Activated CD4-positive, alpha-beta T cell treated with anti-CD3 and anti-CD28 coated beads for 4 hours (primary cell): ENCODE measurements at places on chromosomes 1 and 21.

DNA sequence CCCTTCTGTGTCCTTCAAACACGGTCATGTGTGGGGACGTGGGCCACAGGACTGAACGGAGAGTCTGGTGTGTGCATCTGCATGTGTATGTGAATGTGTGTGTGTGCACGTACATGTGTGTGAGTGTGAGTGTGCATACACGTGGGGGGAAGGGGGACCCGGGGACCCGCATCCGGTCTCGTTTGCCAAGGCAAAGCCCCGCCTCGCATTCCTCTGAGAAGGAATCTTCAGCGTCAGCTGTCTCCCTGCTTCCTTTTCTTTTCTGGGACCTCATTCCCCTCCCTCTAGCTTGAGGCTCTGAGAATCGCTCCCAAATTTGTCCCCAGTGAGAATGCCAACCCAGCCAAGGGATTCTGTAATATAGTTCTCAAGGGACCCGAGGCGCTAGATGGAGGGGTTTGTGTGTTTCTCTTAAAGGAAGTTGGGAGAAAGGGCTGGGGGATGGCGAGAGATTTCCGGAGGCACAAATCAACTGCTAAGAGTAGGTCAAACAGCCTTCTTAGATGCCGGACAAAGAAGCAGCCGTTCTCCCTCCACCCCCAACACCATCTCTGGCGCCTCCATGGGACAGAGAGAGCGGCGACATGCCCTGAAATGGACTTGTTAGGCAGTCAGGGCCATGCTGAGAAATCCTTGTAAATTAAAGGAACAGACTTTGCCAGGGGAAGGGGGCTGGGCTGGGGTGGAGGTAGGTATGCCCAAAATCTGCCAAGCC, 6.6 kb downstream of the IFFO2 start:
- no peak for DNase-seq

DNA sequence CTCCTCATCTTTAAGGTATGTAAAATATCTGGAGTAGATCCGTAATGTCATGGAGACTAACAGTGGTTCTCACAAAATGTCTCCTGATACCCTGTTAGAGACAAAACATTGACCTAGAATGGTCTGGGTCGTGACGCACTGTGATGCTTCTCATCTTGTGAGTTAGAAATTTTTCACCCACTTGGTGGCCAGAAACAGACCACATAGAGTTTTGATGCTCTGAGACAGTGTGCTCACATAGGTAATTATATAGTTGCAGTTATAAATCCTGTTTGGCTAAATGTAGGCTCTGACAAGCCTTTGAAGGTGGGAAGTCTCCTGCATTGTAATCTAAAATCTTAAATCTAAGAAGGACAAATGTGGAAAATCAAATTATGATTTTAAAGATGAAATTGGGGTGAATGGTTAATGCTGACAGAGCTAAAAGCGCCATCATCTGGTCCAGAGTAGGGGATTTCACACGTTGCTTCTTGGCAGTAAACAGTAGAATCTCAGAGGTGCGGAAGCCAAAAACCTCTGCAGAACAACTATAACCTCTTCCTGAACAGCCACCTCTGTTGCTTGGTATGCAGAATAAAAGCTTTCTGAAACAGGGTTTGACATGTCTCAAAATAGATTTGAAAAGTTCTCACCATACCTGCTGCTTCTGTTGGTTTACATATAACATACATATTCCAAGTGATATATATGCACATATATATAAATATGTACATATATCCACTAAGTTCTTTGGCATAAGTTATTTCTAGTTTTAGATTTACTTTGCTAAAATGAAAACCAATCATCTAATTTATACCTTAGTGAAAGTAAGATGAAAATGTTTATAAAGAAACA, 17.1 kb downstream of the RPAP2 start:
- peak; percentile 21 for DNase-seq

GRCh38 chr1:101060992-101061391, 35.4 kb upstream of the DPH5 start:
- no peak for DNase-seq

GRCh38 chr1:166007176-166007575, 159.6 kb downstream of the FAM78B start:
- no peak for DNase-seq

GRCh38 chr1:162373541-162374260, 3.0 kb downstream of the SPATA46 start:
- DNase-seq = no peak

- no peak for DNase-seq
Observed at GRCh38 chr1:101079341-101079740, 53.8 kb upstream of the DPH5 start.
